Glomerular endothelial cell (primary cell): ENCODE measurements at places on chromosomes 11 and 22. TPM values are rescaled to one million over a fixed set of nuclear protein-coding genes. Genes with fewer than 3 reads are reported as not detected.
A peak's percentile ranks its signal among the peaks of the same experiment; 100 is the strongest.

GRCh38 chr11:61516191-61516590 is 7.6 kb downstream of the LRRC10B start:
- no peak for DNase-seq

DNA sequence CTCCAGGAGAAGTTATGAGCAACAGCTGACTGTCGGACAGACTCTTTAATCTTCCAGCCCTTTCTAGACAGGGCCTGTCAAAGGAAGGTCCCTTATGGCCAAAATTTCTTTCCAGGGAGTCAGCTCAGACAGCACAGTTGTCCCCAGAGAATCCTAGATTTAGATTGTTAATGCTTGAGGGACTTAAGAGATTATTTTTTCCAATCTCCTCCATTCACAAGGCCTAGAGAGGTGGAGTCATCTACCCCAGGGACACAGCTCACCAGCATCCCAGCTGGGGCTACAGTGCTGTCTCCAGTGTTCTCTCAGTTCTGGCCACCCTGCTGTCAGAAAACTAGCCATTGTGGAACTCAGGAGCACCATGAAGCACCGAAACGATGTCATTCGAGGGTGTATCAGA is 7.8 kb downstream of the DSCAML1 start:
- DNase-seq: no peak

- DNase-seq: no peak
Observed at GRCh38 chr11:74162681-74163467, 7.9 kb downstream of the C2CD3 start.

DNA sequence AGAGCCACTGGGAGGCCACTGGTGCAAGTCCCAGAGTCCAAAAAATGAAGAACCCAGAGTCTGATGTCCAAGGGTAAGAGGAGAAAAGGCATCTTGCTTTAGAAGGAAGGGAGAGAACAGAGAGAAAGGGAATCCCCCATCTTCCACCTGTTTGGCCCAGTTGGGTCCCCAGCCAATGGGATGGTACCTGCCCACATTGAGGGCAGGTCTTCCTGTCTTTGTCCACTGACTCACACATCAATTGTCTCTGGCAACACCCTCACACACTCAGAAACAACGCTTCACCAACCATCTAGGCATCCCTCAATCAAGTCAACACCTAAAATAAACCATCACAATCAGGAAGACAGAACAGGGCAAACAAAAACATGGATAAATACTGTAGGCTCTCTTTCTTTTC is 6.3 kb downstream of the COMMD9 start:
- no peak for DNase-seq

DNA sequence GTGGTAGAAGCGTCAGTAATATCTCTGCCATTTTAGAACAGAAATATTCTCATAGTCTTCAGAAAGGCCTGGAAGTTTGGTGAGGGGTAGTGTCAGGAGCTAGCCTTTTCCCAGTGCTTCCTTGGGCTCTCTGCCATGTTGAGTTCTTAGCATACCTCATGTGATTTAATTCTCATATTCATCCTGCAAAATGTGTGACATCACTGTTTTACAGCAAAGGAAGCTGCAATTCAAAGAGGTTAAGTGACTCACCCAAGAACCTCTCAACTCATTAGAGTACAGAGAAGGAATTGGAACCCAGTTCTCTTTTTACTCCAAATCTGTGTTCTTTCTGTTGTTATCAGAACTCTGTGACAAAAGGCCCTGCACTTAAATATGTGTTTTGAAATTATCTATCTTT is 72.1 kb downstream of the RNF169 start:
- DNase-seq: peak; percentile 77

DNA sequence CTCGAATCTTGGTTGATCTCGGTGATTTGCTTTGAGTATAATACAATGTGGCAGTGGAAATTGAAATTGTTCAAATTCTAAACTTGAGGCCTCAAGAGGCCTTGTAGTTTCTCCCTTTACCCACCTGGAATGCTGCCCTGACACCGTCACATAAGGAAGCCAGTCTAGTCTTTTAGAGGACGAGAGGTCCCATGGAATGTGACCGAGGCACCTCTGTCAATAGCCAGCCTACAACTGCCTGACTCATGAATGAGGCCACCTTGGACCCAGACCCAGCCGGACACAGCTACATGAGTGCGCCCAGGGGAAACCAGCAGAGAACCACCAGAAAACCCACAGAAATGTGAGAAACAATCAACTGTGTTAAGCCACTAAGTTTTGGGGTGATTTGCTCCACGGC is 52.5 kb downstream of the RPL27A start:
- DNase-seq: no peak

GRCh38 chr11:38169286-38169685 is 1571.2 kb upstream of the RAG2 start:
- DNase-seq: no peak

DNA sequence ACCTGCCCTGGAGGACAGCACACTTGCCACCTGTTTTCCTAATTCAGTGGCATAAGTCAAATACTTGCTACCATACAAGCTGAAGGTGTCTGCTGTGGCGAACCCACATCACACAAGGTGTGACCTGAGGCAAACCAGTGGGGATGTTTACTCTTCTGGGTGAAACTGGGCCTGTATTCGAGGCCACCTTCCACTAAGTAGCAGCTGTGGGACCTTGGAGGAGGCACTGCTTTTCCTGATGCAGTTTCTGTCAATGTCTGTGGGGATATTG is 927.4 kb downstream of the BRD1 start:
- no peak for DNase-seq

DNA sequence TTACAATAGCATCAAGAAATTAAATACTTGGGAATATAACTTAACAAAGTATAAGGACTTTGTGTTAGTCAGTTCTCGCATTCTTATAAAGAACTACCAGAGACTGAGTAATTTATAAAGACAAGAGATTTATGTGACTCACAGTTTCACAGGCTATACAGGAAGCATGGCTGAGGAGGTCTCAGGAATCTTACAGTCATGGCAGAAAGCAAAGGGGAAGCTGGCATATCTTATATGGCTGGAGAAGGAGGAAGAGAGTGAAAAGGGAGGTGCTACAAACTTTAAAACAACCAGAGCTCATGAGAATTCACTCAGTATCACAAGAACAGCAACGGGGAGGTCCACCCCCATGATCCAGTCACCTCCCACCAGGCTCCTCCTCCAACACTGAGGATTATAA is 32.0 kb upstream of the CCDC134 start:
- peak; percentile 27 for DNase-seq

DNA sequence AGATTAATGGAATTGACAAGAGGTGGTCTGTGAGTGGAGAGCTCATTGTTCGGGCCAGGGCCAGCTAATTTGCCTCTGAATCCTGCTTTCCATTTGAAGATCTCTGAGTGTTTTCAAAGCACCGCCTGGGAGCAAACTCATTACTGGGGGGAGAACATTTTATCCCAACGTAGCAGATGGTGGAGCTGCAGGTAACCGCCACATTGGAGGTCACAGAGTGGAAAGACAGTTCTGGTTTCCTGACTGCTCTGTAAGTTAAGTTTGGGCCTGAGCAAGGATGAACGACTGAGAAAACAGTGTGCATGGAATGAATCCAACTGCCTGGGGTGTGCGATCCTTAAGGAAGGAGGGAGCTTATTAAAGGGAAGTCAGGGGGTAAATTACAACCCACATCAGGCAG is 30.5 kb downstream of the LMO2 start:
- no peak for DNase-seq

GRCh38 chr11:10452211-10452767 is 2.8 kb upstream of the AMPD3 start:
- no peak for DNase-seq

DNA sequence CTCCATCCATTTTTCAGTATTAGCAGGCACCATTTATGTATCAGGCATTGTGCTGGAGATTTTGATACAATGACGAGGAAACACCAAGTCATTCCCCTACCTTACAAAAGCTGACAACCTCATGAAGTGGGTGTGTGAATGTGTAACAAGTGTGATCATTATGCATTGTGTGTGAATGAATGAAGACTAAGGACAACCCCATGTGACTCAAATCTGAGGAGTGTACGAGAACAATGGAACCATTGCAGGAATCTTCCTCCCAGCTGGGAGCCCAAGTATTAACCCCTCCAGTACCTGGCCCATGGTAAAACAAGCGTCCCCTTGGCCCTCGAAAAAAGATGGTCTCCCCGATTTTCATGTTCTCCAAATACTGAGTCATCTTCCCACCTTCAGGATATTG is 4.4 kb downstream of the CYB5R2 start:
- DNase-seq: no peak

- no peak for DNase-seq
Observed at GRCh38 chr22:27134315-27134701, 476.9 kb downstream of the MIAT start.

- no peak for DNase-seq
Observed at GRCh38 chr22:24445481-24446259, 18.3 kb downstream of the ADORA2A start.

- no peak for DNase-seq
Observed at GRCh38 chr11:134516529-134516928, 104.5 kb upstream of the B3GAT1 start.

- DNase-seq: no peak
Observed at GRCh38 chr11:28763151-28763550, 655.0 kb downstream of the METTL15 start.

DNA sequence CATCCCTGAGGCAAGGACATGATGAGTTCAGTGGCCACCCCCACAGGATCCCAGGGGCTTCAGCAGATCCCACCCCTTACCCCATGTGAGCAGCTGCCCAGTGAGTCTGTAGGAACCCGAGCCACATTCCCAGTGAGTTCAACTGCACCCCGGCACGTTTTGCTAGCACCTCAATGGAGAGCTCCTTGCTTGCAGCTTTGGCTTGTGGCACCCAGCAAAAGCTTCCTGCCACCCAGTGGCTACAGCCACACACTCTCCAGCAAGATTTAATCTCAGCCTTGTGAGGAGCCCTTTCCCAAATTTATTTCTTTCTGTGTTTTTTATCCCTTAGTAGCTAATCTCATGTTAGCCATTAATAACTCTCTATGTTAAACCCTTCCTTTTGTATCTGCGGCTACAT is 4.0 kb downstream of the SAA1 start:
- DNase-seq: no peak

DNA sequence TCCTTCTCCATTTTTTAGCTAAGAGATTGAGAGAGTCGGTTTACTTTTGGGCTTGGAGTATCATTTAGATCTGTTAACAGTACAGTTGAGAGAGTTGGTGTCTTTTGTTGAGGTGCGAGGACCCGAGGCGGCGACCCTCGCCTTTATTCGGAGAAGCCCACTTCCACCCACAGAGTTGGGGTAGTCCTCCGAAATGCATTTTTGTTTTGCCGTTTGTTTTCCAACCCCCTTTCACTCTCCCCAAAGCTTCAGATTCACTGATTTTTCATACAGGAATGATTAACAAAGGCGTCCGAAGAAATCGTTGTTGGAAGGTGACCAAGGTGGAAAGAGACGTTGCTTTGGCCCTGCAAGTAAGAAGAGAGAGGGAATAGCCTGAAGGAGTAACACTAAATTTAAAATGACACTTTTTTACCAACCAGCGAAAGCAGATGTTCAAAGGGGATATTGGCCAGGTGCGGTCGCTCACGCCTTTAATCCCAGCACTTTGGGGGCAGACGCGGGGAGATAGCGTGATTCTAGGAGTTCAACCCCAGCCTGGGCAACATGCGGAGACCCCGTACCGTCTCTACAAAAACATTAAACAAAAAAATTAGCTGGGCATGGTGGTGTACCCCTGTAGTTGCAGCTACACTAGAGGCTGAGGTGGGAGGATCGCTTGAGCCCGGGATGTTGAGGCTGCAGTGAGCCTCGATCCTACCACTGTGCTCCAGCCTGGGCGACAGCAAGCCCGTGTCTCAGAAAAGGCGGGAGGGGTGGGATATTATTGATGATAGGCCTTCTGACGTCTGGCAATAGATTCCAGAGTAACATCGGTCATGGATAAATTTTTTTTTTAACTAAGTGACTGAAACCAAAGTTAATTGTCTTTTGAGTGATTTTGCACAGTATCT is 899 bp upstream of the RAB30 start:
- DNase-seq: no peak

DNA sequence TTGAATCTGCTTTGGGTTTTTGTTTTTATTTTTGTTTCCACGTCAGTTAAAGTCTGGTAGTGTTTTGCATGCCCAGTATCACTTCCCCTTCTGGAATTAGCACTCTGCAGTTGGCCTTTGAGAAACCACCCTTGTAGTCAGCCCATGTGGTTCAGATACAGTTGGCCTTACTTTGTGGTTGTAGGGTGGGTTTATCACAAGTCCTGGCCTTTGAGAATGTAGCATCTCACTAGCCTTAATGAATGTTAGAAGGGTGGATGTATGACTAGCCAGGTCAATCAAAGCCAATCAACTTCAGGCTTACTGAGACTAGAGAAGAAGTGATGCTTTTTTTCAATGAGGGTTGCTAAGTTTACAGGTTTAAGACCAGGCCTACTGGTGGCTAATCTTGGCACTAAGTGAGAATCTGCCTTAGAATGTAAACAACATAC is 19.8 kb downstream of the ARL14EP start:
- DNase-seq: no peak

DNA sequence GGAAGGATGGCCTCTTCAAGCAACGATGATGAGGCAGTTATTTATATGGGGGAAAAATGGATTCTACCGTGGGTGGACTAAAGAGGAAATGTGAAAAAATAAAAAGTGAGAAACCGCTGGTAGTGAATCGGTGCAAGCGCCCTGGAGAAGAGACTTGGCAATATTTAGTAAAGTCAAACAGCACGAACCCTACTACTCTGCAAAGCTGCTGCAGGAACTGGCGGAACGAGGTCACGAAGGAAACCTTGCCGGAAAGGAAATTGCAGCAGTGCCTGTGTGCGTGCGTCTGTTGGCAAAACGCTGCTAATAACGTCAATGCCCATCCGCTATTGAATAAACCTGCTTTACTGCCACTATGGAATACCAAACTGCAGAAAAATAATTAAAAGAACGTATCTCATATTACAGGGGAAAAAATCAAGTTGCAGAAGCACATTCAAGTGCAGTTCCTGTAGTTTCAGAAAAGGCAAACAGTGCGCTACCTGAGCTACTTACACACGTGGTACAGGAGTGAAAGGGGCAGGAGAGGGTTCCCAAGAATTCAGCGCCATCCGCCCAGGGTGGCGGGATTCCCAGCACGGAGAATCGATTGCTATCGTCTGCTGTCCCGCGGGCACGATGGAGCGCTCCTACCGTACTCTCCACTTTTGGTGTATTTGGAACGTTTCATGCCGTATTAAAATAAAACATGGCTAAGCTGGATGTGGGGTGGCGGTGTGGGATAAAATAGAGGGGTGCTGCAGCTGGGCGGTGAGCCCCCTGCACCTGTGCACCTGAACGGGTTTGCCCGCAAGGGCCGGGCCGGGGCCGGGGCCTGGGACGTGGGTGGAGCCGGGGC is 585 bp upstream of the NADSYN1 start:
- DNase-seq: peak; percentile 39

- DNase-seq: no peak
Observed at GRCh38 chr11:36280531-36280930, 8.7 kb downstream of the COMMD9 start.

Gene MMP12
- not detected in 2 replicates for total RNA-seq

Gene SCARF2
- total RNA-seq: 5.8 and 17.4 TPM in 2 replicates

Gene IGF2
- 8.8 and 50.6 TPM in 2 replicates for total RNA-seq

Gene NCAM1
- total RNA-seq: 1.8 and 8.3 TPM in 2 replicates

Gene UPK3A
- total RNA-seq: not detected in 2 replicates

Gene SHANK2
- 4.7 and 5.3 TPM in 2 replicates for total RNA-seq

Gene CNIH2
- 0.15 TPM in 1 of 2 replicates, not detected in the other for total RNA-seq

Gene KCTD14
- total RNA-seq: 0.58 and 2.0 TPM in 2 replicates

Gene CRYBB2
- 0.24 and 1.1 TPM in 2 replicates for total RNA-seq
